ENCODE measurements at places on chromosomes 11 and 22.

DNA sequence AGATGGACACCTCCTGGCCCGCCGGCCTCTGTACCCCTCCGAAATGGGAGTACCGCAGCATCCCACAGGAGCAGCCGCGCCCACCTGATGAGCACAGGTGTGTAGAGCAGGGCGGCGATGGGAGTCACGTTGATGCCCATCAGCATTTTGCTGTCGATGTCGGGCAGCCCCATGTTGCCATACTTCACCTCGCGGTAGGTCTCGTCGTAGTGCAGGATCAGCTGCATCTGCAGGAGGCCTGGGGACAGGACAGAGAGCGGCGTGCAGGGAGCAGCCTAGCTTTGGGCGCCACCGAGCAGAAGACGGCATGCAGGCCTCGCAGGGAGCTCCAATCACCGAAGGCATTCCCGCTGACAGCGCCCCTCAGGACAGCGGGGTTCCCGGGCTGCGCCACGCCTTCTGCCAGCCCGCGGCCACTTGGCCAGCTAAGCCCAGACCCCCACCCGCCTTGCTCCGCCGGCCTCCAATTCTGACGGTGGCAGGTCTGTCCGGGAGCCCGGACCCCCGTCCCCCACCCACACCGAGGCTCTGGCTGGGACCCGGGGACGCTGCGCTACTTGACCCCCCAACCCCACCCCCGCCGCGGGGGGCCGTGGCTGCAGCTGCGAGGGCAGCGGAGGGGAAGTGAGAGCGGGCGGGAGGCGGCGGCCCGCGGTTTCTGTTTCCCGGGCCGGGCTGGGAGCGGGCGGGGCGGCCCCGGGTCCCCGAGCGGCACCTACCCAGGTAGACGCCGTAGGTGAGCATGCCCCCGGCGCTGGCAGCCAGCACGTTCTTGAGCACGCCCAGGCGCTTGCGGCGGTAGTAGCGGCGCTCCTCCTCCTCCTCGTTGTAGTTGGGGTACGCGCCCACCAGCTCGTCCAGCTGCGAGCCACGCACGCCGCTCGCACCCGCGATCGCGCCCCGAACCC, 705 bp downstream of the UNC93B1 start:
- peak; percentile 88 for DNase-seq

DNA sequence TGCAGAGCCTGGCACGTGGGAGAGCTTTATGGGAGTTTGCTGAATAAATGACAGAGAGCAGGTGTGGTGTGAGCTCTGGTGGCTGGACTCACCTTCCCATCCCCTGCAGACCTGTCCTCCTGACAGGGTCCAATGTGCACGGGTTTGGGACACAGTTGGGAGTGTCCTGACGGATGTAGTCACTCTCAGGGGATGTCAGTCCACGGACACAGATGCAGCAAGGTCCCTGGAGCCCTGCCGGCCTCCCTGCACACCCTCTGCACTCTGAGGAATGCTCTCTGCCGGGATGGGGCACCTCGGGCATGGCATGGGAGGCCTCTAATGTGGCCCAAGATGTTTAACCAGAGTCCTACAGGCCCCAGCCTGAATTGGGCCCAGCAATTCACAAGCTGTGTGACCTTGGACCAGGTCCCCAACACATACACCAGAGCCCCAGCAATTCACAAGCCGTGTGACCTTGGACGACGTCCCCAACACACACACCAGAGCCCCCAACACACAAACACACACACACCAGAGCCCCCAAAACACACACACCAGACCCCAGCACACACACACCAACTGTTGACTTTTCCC, 30.0 kb upstream of the RFPL3 start:
- DNase-seq: no peak

- no peak for DNase-seq
These were observed 33.0 kb upstream of the PITPNB start for GRCh38 chr22:27952091-27952490.

DNA sequence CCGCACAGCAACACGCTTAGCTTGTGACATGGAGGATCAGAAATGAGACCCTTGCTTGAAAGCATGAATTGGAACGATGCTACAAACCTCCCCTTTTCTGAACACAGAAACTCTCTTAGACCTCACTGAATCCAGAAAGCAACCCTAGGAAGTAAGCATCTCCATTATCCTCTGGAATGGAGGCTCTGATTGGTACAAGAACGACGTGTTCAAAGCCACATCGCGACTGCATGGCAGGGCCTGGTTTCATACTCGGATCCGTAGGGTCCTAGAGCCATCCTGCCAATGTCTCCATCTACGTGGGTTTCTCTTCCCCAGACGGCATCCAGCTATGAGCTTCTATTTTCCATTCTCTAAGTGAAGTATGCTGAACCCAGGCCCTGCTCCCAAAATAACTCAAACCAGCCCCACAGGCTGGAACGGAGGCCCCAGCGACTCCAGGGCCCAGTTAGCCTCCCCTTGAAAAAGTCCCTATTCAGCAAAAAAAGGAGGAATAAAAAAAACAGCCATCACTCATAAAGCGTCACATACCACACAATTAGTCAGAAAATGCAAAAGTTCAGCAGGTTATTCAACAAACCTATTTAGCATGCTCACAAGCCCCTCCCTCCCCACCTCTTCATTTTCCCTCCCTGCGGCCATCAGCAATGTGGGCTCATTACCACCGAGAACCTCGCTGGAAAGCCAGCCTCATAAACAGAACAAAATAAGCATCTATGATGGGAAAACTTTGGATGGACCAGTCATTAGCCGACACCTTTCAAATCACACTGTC, 7.1 kb upstream of the MN1 start:
- DNase-seq: no peak

All from HuH-7 (cell line).